ENCODE measurements at places on chromosomes 2 and 18.

DNA sequence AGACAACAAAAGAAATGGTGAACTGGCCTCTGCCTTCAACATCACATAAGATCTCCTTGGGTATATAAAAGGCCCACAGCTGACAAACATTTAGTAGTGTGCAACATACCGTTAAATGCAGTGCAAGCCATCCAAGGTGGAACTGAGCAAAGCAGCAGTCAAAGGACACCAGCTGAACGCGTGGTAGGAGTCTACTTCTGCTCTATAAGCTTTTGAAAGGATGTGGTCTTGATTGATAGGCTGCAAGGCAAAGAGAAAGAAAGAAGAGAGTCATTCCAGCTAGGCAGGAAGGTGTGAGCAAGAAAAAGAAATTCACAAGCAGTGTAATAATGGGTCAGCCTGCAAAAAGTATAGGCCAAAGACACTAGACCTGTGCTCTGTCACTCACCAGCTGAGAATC is 356.3 kb downstream of the SATB2 start:
- DNase-seq = no peak

GRCh38 chr2:44522846-44523245 is 161.1 kb downstream of the CAMKMT start:
- DNase-seq = no peak

DNA sequence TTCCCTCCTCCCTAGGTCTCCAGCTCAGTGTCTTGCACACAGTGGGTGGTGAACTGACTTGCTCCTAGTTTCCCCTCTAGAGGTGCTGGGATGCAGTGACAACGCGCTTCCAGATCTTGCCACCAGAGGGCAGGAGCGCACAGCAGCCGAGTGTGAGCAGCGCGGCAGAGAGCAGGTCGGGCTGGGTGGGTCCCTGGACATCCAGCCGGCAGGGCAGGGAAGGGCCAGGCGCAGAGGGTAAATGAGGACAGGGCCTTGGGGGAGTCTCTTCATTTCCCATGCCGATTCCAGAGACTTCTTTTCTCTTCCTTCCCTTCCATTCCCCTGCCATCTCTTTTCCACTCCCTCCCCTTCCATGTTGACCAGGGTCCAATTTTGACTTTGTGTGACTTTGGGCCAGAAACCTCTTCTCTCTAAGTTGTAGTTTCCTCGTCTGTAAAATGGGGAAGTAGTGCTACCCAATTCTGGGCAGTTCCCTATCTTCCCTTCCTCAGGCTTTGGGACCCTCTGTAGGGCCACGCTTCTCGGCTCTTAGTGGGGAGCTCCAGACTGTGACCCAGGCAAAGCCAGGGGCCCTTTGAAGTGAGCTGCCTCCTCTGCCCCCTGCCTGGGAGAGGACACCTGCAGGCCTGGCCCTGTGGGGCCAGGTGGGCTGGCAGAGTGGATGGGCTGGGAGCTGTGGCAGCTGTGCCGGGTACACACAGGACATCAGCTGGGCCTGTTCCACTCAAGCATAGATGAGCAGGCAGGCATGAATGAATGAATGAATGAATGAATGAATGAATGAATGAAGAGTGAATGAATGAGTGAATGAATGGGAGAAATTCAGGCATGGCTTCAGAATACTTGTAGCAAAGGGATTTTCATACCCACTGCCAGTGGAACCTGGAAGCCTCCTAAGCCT is 43.3 kb upstream of the TAF1B start:
- DNase-seq = peak; percentile 65

DNA sequence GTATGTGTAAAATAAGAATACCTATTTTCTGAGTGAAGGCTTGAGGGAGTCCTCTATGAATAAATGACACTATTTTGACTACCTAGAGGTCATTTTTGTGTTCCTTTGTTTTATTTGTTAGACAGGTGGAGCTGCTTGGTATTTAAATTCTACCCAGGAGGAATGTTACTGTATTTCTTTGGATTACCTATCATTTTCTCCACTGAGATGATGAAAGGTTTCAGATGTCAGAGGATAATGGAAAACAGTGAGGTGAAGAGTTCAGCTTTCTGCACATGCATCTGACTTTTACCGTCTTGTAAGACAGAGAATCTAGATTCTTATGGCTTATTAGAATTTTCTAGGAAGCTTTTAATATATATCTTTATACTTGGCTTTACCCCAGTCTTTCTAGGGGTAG is 689.8 kb upstream of the NXPH2 start:
- DNase-seq = no peak

GRCh38 chr2:150383587-150383986 is 103.9 kb downstream of the RND3 start:
- DNase-seq = no peak

DNA sequence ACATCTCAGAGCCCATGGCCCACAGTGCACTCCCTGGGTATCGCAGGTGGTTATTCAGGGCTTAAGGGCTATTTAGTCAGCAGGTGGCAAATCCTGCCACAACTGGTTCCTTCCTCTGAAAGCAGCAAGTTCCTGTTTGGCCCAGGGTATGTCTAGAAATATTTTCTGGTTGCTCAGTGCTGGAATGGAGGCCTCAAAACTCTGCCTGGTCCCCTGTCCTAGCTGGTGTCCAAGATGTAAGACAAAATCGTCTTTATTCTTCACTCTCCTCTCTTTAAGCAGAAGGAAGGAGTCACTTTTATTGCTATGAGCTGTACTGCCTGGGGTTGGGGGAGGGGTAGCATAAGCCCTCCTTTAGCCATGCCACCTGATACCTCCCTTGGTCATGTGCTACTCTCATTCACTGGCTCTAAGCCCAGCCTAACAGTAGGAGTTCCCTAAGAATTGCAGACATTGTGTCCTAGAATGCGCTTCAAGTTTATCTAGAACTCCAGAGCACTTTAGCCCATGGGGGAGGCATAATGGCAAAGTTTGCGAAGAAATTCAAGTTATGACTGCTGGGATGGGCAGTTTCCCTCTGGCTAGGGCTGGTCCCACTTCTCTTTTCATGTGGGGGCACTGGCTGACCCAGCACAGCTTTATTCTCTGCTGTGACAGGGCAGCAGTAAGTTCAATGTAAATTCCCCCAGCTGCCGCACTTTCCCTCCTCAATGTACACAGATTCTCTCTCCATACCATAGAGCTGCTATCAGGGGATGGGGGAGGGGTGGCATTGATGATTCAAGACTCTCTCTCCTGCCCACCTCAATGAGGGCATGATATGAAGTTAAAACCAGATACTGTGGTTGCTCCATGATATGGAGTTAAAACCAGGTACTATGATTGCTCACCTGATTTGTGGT is 27.1 kb upstream of the CWC22 start:
- DNase-seq = no peak

DNA sequence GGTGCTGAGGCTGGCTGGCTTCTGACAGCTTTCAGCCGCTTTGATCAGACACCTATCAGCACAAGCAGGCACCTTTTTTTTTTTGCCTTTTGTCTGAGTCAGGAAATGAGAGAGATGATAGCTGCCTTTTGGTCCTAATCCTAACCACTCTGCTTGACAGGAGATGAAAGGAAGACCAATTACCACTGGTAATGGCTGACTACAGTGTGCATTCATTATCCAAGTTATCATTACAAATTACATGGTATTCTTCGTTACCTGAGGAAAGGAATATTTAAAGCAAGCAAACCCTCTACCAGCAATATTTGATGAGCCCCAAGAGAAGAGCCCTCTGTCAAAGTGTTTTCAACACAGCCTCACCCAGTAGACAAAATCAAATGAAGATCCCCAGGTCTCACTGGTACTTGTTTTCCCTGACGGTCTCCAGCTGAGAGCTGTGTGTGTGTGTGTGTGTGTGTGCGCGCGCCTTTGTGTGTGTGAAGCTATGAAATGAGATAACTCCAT is 925.7 kb downstream of the DCDC2C start:
- DNase-seq = no peak

DNA sequence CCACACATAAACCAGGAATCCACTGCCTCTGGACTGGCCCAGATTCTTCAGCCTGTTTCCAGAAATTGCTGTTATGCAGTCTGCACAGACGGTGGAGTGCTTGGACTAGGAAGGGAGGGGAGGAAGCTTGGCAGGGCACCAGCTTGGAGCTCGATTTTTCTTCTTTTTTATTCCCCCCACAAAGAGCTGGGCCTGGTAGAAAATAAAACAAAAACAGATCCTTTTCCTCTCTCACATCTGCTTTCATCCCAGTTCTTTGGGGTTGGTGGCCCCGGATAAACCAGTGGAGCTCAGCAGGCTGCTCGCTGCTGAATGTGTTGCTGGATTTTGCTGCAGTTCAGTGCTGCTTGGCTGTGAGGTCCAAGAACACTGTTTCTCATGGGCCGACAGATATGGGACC is 16.0 kb downstream of the LRRTM1 start:
- no peak for DNase-seq

- no peak for DNase-seq
These were observed 4.9 kb downstream of the ATP5MC3 start for GRCh38 chr2:175176624-175177023.

DNA sequence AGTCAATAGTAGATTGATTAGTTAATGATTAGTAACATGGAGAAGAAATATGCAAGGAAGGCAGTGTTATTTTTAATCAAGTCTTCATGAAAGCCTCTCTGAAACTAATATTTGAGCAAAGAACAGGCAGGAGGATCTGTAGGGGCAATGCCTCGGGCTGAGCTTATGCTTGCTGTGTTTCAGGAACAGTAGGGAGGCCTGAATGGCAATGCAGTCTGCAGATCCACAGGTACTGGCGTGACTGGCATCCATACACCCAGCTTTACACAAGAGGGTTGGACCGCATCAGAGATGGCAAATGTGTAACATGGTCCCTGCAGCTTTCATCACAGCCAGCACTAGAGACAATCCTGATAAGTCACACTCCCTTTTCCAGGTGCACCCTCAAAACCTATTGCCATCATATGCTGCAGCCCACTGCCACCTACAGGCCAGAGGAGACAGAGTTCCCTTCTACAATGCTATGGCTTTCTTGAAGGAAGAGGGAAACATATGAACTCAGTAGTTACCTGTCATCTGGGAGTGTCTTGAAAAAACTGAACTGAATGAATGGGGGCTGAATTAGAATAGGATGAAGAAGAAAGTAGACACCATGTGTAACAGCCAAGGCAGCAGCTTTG is 582.4 kb upstream of the RAB6C start:
- no peak for DNase-seq

DNA sequence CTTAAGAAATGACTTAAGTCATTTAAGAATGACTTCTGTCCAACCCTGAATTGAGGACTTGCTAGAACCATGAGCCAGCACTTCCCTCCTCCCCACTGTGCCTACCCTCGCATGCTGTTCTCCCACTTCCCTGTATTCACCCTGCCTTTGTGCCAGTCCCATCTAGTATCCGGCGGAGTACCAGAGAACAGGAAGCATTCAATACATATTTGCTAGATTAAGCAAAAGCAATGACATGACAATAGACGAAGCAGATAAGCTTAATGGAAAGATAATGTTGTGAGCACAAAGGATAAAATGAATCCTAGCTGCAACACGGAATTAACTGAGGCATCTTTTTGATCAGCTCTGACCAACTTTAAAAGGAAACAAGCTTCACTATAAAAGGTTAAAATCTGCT is 328.5 kb downstream of the TDRD15 start:
- no peak for DNase-seq

- no peak for DNase-seq
These were observed 48.8 kb downstream of the SLC66A2 start for GRCh38 chr18:79902640-79903039.

DNA sequence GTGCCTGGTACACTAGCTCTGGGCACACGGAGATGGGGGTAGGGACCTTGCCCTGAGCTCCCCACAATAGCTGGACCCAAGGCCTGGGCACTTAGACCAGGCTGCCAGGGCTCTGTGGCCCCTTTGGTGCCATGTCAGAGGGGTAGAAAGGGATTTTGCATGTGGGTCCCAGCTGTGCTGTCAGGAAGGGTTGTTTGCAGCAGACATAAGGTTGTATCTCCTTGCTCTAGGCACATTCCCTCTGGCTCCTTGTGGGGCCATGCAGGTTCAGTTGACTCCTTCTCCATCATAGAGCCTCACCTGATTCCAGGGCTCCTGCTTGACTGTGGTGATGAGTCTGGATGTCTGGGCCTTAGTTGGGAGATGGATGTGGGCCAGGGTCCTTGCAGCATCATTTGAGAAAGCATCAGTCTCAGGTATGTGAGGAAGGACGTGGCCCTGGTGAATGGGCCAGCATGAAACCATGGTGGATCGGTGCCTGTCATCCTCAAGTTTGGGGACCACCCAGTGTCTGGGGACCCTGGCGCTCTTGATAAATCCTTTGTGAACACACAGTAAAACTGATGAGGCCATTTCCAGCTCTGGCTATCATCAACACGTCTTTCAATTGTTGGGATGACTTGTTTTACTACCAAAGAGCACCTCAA is 461.9 kb upstream of the HS6ST1 start:
- no peak for DNase-seq

DNA sequence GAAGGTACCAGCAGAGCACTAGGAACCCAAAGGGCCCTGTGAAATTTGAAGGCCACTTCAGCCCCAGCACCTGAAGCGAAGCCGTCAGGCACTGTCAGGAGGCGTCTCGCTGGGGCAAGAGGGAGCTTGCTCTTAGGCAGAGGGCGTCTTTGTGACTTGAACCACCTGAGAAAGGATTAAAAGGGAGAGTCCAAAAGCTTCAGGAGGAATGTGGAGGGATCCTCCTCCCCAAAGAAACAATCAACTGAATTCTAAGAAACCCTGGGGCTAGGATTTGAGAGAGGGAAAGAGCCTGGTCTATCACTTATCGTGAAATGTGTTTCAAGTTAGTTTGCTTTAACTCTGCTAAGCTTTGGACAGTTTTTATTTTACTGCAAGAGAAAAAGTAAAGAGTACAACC is 324.9 kb upstream of the SOX11 start:
- DNase-seq = no peak

Measured in T-cell (primary cell).